ENCODE measurements at places on chromosomes 2 and 18. TPM values are rescaled to one million over a fixed set of nuclear protein-coding genes. Genes with fewer than 3 reads are reported as not detected.

The REG1B gene
- polyA plus RNA-seq = not detected

The TNP1 gene
- polyA plus RNA-seq = not detected

The GAREM2 gene
- polyA plus RNA-seq = 2.3 TPM

The NETO1 gene
- polyA plus RNA-seq = not detected

The HMSD gene
- not detected for polyA plus RNA-seq

- DNase-seq = no peak
Observed at GRCh38 chr2:221442128-221442527, 130.0 kb downstream of the EPHA4 start.

- DNase-seq = no peak
Observed at GRCh38 chr2:67776276-67776675, 286.5 kb downstream of the C1D start.

GRCh38 chr2:216339456-216340279 is 32.6 kb downstream of the MARCHF4 start:
- no peak for DNase-seq

GRCh38 chr2:168119515-168120141 is 127.8 kb downstream of the STK39 start:
- peak; percentile 23 for DNase-seq

DNA sequence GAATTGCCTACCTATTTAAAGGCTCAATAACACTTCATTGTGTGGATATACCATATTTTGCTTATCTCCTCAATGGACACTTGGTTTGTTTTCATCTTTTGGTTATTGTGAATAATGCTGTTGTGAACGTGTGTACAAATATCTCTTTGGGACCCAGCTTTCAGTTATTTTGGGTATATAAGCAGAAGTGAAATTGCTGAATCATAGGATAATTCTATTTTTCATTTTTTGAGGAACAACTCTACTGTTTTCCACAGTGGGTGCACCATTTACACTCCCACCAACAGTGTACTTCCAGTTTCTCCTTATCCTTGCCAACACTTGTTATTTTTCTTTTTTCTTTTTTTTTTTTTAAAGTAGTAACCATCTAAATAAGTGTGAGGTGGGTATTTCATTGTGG is 29.0 kb downstream of the PTPN4 start:
- DNase-seq = no peak

DNA sequence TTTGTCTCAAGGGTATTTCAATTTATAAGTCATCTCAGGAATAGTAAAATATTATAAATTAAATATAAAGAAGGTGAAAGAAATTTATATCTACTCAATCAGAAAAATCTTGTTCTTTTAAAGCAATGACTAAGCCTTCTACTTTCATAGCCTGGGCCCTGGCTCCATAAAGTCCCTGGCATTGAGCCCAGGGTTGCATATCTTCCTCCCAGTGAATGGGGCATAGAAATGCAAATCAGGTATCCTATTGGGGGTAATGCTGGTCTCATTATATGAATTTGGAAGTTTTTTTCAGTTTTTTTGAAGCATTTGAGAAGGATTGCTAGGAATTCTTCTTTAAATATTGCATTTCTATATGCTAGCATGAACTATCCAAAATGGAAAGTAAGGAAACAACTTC is 73.9 kb upstream of the MC2R start:
- DNase-seq = no peak

DNA sequence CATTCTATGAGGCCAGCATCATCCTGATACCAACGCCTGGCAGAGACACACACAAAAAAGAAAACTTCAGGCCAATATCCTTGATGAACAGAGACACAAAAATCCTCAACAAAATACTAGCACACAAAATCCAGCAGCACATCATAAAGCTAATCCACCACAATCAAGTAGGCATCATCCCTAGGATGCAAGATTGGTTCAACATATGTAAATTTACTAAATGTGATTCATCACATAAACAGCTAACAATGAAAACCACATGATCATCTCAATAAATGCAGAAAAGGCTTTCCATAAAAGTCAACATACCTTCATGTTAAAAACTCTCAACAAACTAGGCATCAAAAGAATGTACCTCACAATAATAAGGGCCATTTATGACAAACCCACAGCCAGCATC is 65.3 kb downstream of the WDPCP start:
- DNase-seq = no peak

DNA sequence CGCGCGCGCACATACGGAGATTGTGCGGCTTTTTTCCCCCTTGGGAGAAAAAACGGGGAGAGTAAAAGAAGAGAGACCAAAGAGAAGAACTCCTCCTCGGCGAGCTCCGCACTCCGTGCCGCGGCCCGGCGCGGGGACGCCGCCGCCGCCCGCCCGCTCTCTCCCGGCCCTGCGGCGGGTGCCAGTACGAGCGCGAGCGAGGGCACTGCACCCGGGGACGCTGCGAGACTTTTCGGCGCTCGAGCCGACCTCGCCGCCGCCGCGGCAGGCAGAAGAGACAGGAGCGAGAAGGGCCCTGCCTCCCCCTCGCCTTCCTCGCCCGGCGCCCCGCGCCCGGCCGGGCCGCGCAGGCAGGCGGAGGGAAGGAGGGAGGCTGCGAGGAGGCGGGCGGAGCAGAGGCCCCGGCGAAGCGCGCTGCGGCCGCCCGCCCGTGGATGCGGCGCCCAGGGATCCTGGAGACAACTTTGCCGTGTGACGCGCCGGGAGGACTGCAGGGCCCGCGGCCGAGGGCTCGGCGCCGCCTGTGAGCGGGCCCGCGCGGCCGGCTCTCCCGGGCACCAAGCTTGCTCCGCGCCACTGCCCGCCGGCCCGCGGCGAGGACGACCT is 857 bp upstream of the INHBB start:
- no peak for DNase-seq

- no peak for DNase-seq
Observed at GRCh38 chr2:53473236-53473635, 294.4 kb upstream of the CHAC2 start.

DNA sequence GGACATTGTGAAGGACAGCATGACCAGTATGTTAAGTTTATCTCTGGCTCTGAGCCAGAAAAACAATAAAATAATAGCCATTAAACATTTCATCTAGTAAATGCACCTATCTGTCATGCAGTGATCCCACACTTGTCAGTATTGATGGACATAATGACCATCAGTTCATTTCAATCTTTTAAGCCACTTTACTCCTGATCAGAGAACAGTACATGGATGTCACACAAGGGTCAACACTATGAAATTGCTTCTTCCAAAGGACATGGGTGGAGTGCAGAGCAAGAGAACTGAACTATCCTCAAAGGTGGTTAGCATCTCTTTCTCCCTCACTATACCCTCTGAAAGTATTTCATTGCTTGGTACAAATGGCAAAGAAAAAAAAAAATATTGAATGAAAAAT is 816.0 kb upstream of the GYPC start:
- DNase-seq = no peak

DNA sequence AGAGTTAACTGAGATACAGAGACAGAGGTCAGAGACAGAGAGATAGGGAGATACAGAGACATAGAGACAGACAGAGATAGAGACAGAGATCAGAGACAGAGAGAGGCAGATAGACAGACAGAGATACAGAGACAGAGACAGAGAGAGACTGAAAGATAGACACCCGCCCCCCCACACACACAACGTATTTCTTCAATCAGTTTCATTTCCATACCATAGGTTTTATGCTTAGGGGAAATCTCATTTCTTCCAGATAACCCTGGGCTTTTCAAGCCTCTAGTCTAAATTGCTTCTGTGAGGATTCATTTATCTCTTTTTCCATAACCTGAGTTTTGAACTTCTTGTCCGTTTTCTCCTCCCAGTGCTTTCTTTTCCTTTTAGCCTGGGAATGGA is 94.6 kb downstream of the CD8B2 start:
- DNase-seq = no peak

GRCh38 chr2:9288681-9289338 is 82.2 kb downstream of the ASAP2 start:
- no peak for DNase-seq

DNA sequence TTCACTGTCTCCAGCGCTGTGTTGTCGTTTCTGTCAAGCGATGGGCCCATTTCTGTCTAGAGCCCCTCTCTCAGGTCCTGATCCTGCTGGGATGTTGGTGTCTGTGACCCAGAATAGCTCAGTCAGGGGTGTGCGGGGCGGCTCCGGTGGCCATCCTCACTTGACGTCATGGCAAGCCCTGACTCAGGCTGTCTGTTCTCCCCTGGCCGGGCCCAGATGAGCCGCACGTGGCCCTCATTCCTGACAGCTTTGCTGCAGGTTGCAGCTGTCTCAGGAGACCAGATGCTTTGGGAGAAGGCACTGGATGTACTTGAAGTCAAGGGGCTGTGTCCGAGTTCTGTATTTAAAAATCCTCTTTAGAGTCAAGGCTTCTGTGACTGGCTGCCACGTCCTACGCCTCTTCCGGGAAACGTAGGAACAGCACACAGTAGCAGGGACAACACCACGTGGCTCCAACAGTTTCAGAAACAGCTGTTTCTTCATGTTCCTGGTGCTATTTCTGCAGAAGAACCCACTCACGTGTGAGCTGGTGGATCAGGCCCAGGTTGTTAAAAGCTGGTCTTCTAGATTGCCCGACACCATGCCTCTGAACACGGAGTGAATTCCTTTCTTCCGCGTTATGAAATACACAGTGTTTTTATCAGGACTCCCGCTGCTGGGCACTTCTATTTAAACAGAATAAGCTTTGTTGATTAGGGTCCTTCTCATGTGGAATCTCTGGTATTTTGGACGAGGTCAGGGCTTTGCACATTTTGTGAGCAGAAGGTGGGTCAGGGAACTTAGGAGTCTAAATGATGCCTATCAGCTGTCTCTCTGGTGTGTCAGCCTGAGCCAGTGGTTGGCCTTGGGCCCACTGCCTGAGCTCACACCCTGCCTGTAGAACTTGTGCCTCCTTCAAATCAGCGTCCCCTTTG is 28.3 kb upstream of the NTSR2 start:
- no peak for DNase-seq

GRCh38 chr2:129396980-129397599 is 582.4 kb upstream of the RAB6C start:
- DNase-seq = no peak

GRCh38 chr2:102295566-102295965 is 15.8 kb upstream of the IL1RL1 start:
- DNase-seq = no peak

DNA sequence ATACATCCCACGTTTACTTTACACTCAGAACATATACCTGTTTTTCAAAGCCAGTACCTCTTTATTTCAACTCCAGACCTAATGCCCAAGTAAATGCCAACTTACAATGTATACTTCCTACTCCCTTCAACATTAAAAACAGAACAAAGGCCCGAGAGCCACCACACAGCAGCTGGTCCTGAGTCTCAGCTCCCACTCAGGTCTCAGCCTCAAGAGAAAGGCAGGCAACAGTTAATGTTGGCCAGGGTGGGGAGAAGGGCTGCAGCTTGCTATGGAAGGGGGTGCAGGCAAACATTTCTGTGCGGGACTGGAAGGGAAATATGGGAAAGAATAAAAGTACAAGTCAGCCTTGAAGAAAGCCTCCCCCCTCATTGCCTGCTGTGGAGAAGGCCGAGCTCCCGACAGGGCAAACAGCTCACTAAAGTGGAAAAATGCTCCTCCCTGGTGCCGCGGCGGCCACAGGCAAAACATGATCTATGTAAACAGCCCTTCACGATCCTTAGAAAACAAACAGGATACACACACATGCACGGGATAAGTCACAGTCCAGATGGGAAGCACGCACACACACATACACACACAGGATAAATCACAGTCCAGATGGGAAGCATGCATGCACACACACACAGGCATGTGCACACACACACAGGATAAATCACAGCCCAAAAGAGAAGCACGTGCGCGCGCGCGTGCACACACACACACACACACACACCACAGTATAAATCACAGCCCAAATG is 67.4 kb downstream of the ADNP2 start:
- DNase-seq = no peak

DNA sequence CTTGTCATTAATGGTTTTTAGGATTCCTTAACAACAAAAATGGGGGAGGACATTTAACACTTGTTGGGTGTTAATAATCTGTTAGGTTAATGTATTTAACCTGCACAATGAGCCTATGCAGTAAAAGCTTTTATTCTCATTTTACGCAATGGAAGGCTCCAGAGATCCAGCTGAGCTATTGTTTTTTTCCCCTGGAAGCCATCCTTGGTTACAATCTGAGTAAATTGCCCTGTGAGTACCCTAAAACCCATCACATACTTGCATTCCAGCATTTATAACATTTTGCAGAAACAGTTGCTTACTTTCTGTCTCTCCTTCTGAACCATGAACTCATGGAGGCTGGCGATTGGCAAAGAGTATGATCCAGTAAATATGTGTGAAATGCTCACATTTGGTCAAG is 30.2 kb upstream of the DOCK10 start:
- DNase-seq = no peak

DNA sequence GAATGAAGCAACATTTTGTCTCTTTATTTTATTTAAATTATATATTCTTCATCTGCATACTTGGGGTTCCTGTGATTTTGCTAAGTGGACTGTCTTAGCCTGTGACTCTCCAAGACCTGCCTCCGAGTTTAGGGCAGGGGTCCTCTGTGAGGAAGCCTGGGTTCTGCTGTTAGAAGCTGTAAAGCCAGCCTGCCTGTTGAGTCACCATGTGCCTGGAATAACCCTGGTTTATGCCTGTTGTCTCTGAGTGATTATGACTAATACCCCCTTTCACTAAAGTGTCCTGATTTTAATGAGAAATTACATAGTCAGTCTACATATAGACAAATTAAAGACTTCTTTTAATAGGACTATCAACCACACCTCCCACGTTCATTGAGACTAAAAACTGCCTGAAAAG is 369.1 kb downstream of the ZNF521 start:
- DNase-seq = no peak

GRCh38 chr2:160635488-160635887 is 141.9 kb upstream of the RBMS1 start:
- DNase-seq = no peak

Data from CD4-positive, alpha-beta memory T cell (primary cell).